ENCODE measurements at places on chromosomes 13 and 19.
A peak's percentile ranks its signal among the peaks of the same experiment; 100 is the strongest.

- no peak for DNase-seq
Observed at GRCh38 chr13:25281193-25281934, 5.9 kb downstream of the MTMR6 start.

GRCh38 chr13:76921516-76921915 lies 26.8 kb upstream of the ACOD1 start:
- no peak for DNase-seq

DNA sequence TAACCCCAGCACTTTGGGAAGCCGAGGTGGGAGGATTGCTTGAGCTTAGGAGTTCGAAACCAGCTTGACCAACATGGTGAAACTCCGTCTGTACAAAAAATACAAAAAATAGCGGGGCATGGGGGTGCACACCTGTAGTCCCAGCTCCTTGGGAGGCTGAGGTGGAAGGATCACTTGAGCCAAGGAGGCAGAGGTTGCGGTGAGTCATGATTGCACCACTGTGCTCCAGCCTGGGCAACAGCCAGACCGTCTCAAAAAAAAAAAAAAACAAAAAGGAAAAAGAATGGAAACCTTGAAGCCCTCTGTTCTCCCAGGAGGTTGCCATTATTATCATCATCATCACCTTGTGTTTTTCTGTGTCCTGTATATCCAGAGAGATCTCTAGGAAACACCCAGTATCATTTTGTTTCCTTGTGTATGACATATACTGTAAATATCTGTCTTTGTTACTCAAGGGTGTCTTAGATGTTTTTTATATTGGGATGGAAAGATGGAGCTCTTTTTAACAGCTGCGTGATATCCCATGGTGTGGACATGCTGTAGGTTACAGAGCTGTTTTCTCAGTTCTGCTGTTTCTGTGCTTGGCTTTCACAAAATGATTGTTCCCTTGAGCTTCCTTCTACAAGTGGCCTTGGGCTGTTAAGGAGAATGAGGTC lies 11.8 kb downstream of the CHAF1A start:
- no peak for DNase-seq

DNA sequence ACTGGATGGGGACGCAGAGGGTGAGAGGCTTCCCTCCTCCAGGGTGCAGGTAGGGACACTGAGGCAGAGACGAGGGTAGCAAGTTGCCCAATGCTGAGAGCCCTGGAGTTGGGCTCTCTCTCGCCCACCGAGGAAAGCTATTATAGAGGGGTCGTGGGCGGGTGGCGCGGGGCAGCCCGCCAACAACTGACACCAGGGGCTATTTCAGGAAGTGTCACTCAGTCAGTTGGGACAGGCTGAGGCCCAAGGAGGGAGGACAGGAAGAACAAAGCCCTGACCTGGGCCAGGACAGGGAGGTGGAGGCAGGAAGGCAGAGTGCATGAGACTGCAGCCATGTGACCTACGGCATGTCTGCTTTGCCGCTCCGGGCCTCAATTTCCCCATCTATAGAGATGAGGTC lies 29.9 kb downstream of the TINCR start:
- no peak for DNase-seq

DNA sequence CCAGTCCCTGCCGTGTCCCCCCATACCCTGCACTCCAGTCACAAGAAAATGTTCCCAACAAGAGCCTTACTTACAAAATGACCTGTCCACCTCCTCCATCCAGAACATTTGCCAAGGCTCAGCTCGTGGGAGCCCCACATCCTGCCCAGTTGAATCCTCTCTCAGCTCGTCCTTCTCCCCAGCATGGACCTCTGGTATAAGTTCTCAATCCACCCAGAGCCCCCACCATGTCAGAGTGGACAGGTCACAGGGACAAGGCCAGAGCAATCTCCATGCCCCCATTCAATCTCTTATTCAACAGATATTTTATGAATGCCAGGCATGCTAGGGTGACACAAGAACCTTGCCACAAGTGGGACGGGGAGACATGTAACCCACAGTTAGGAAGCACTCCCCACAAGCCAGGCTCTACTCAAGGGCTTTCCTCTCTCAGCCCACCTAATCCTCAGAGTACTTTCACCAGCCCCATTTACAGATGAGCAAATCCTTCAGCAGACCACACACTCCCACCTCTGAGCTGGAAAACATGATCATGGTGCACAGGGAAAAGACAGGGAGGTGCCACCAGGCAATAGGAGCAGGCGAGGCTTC lies 15.1 kb downstream of the DEDD2 start:
- no peak for DNase-seq

- DNase-seq: peak; percentile 87
Observed at GRCh38 chr19:49680421-49681351, 3.6 kb downstream of the PRMT1 start.

DNA sequence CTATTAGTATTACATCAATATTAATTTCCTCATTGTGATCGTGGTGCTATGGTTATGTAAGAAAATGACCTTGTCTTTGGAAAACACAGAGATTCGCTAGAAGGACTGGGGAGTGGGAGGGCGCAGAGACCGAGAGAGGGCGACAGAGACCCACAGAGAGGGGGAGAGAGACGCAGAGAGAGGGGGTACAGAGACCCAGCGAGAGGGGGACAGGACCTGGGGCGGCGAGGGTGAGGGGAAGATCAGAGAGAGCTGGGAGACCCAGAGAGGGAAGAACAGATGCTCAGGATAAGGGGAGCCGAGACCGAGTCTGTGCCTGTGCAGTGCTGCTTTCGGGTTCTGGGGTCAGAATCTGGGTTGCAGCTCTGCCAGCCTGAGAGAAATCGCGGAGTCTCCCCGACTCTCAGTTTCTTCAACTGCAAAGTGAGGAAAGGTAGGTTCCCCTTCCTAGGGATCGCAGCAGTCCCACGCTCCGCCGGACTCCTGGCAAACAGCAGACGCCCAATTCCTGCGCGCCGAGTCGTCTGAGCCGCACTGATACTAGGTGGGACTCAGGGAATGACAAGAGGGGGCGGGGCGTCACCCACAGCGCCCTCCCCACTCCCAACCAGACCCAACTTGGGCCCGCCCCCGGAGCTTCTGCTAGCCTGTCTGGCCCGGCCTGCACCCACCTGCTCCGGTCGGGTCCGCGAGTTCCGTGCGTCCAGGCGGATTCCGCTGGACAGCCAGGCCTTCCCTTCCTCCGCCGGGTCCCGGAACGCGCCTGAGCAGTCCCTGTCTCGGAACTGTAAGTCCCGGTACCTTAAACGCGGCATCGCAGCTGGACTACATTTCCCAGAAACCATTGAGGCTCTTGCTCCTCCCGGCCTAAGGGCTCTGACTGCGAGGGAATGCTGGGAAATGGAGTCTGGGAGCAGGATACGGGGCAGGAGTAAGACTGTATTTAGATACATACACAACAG lies 15.3 kb downstream of the IZUMO2 start:
- DNase-seq: peak; percentile 90

GRCh38 chr19:38667661-38668171 lies 20.3 kb downstream of the ACTN4 start:
- no peak for DNase-seq

- no peak for DNase-seq
Observed at GRCh38 chr13:29963089-29963488, 112.7 kb upstream of the UBL3 start.

DNA sequence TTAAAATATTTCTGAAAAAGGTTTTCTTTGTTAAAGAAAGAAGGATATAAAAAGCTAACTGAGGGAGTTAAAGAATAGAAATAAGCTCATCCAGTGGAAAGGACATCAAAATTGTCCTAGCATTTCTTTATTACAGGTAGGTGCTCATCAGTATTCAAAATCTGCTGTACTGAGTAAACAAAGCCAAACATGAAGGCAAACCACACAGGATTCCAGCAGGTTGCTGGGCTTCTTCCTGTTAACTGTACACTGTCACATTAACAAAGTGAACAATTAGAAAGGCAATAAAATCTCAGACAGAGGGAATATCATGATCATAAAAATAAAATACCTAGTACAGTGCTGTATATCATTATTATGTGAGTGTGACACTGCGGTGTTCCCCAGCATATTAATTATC lies 1541.0 kb downstream of the SLITRK5 start:
- no peak for DNase-seq

DNA sequence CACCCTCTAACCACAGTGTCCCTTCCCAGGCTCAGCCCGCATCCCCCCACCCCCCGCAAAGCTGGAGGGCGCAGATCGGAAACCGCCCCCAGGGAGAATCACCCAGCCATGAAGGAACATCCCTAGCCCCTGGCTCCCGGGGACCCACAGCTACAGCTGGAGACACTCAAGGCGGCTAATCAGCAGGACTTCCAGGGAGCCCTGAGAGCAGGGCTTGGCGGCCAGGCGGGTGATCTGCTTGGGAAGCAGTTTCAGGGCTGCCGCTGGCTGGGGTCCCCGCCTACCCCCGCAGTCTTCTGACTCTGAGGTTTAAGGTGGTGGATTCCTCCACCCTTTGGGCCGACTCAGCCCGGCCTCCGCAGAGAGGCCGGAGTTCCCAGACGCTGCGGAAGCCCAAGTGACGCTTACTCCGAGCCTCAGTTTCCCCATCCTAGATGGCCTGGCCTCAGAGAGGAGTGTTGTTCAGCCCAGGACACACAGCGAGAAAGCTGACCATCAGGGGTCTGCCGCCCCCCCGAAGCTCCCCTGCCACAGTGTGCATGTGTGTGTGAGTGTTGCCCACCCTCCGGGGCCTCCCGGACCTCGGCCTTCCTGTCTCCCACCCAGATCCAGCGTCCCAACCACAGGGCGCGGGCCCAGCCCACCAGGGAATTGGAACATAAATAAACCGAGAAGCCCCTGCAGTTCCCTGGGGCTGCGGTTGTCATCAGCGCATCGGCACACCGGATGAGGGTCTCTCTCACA lies 9.8 kb downstream of the FUT6 start:
- no peak for DNase-seq

GRCh38 chr13:112072534-112073244 lies 5.7 kb downstream of the SOX1 start:
- DNase-seq: peak; percentile 42

GRCh38 chr19:2986951-2987524 lies 9.7 kb downstream of the TLE6 start:
- DNase-seq: no peak
